ENCODE measurements at places on chromosomes 3 and 15. TPM values are rescaled to one million over a fixed set of nuclear protein-coding genes. Genes with fewer than 3 reads are reported as not detected.
A peak's percentile ranks its signal among the peaks of the same experiment; 100 is the strongest.

GRCh38 chr3:193590088-193590856 is 2.7 kb upstream of the OPA1 start:
- no peak for DNase-seq

- DNase-seq: no peak
Measured at GRCh38 chr3:15382405-15382923, 44.9 kb downstream of the METTL6 start.

- DNase-seq: no peak
Measured at GRCh38 chr15:77409259-77410156, 10.4 kb downstream of the PEAK1 start.

DNA sequence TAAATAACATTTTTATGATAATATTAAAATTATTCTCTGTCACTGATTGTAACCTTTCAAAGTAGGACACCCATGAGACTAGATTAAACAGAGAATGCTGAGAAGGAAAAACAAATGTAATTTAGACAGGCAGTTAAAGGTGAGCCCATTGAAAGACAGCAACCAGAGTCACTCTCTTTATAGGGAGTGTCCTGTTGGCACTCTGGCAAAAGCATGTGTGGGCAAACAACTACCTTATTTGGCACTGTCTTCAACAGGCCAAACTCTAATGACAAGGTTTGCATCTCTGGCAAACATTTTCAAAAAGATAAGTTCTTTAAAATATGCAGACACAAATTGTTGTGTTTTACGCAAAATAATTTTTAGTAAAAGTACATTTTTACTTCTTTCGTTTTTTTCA is 29.8 kb downstream of the NFKBIZ start:
- no peak for DNase-seq

DNA sequence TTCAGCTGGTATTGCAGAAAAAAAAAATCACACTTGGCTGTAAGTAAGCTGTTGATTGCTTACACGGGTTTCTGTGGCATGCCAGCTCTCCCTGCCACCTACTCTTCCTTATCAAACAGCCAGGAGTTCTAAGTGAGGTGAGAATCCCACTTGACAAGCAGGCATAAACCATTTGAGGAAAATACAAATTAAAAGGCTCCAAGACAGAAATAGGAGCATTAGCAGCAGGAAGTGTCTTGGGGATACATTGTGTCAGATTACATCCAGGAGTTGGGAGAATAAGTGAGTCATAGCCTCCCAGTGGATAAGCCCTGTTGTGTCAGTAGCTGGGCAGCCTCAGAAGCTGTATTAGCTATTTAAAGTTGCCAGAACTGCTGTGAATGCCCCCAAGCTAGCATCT is 256.0 kb downstream of the CNTN4 start:
- DNase-seq: no peak

The ADAMTS17 gene
- 2.3 TPM for total RNA-seq

DNA sequence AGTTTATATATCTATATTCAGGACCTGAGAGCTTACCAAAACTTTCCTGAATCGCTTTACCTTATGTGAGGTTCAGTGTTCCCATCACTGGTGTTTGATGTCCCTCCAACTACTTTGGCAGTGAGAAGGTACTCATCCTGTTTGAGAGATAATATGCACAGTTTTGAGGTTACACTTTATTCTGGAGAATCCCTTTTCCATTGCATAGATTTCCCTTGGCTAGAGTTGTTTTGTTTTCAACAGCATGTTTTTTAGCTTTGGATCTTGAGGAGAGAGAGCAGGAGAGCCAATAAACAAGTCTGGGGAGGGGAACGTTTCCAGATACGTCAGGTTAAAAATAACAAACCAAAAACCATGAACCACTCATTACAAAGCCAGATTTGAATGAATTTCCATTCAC is 33.6 kb downstream of the CD200 start:
- no peak for DNase-seq

GRCh38 chr3:123692041-123692440 is 107.2 kb upstream of the HACD2 start:
- no peak for DNase-seq

The C3orf49 gene
- total RNA-seq: not detected

GRCh38 chr3:42510325-42510724 is 7.9 kb downstream of the VIPR1 start:
- DNase-seq: no peak

DNA sequence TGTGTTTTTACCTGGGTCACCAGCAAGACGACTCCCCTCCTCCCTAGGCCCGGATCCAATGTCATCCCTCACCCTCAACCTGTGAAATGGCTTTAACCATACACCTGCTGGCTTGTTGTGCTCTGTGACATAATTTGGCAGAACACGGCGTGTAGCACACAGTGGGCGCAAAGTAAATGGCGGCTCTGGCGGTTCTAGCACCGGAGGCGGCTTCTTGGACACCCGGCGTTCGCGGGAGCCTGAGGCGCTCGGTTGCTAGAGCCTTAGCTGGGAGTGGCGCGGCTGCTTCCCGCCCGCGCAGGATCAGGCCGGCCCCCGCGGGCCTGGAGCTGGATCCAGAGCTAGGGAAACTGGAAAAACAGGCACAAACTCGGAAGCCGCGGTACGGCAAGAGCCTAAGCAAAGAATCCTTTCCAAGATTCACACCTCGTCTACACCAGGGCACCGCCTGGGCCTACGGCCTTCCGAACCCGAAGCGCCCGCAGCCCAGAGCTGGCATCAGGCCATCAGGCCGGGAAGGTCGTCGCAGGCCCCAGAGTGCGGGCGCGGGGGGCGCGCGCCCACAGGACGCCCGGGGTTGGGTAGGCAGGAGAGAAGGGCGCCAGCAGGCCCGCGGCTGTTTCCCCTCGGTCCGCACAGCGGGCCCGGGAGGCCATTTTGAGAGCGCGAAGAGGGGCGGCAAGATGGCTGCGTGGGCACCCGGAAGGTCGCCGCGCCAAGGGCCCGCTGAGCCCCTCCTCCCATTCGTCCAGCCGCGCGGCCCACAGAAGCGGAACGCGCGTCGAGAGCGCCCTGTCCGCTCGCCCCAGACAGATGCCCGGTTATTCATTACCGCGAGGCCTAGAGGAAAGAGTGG is 43.9 kb upstream of the POLG start:
- no peak for DNase-seq

The FILIP1L gene
- 36.2 TPM for total RNA-seq

- DNase-seq: no peak
Measured at GRCh38 chr3:163951397-163951987, 1126.8 kb downstream of the SI start.

DNA sequence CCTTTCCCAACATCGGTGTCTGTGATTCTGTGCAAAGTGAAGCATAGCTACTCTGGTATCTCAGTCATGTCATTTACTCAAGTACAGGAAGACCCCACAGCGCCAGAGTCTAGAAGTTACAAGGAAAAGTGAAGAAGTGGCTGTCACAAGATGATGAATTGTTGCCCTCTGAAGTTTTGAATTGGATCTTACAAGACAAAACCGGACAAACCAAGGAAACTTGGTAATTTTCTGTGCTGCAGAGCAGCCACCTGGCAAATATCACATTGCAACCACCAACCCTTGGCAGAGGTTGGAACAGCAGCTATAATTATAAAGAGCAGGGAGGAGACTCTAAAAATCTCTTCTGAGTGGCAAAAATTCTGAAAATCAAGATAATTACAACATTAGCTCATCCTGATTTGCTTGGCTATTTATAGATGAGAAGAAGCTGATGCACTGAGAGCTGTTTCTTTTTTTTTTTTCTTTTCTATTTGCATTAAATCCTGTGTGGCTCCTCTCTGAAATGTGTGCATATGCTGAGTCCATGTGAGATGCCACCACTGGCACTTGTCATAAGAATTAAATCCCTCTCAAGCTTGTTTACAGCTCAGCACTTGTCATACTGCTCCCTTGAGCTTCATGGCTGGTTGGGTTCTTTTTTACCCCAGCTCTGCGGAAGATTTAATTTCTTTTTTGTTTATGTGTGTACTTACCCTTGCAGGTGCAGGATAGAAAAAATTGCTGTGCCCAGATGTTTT is 68.0 kb upstream of the MNS1 start:
- no peak for DNase-seq

GRCh38 chr3:72738752-72739530 is 109.3 kb downstream of the SHQ1 start:
- peak; percentile 66 for DNase-seq

The SLC2A2 gene
- total RNA-seq: not detected

DNA sequence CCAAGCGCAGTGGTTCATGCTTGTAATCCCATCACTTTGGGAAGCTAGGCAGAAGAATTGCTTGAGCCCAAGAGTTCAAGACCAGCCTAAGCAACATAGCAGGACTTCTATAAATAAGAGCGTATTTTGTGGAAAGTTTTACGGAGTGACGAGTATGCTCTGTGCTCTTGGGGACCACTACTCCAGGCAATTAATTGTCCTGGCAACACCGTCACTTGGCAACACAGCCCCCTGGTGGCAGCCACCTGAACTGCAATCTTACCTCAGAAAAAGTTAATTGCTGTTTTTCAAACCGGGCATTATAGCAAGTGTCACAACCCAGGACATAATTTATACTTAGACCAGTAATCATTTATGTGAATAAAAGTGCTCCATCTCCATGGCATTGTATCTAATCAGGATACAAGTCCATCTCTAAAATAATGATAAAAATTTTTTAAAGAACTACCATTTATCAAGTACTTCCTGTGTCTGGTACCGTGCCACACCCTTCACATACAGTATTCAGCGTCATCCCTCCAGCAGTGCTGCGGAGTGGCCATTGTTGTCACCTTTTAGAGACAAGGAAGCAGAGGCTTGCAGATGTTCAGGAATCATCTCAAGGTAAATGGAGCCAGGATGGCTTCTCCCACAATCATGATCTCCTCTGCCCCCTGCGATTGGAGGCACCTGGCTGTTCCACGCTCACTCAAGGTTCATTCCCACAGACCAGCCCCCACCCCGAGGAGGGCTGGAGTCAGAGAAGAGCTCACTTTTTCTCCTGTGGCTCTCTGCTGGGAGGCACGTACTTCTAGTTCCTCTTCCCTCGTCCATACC is 34.5 kb downstream of the PLA2G4D start:
- peak; percentile 77 for DNase-seq

DNA sequence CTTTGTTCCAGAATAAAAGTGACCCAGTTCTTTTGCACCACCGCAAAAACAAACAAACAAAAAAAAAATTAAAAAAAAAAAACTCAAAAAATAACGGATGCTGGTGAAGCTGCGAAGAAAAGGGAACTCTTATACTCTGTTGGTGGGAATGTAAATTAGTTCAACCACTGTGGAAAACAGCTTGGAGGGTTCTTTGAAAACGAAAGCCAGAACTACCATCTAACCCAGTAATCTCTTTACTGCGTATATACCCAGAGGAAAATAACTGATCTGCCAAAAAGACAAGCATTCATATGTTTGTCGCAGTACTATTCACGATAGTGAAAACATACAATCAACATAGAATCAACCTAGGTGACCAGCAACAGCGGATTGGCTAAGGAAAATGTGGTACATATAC is 298.9 kb upstream of the CBLB start:
- DNase-seq: no peak

GRCh38 chr3:123792473-123793201 is 91.5 kb downstream of the MYLK start:
- no peak for DNase-seq

The CD200R1L gene
- not detected for total RNA-seq

The MOBP gene
- 3.8 TPM for total RNA-seq

The ERC2 gene
- 1.7 TPM for total RNA-seq

- no peak for DNase-seq
Measured at GRCh38 chr3:72180405-72180804, 395.5 kb upstream of the PROK2 start.

The TRIM42 gene
- total RNA-seq: not detected

The NRG4 gene
- 0.27 TPM for total RNA-seq

The C15orf62 gene
- total RNA-seq: 0.49 TPM

- no peak for DNase-seq
Measured at GRCh38 chr15:98952381-98952803, 55.2 kb downstream of the PGPEP1L start.

GRCh38 chr3:10294030-10294586 is 1.4 kb upstream of the GHRL start:
- no peak for DNase-seq

- no peak for DNase-seq
Measured at GRCh38 chr3:22263042-22263441, 512.0 kb upstream of the ZNF385D start.

The COL6A5 gene
- total RNA-seq: not detected

The GLCE gene
- 16.5 TPM for total RNA-seq

- DNase-seq: no peak
Measured at GRCh38 chr15:78565951-78566774, 843 bp downstream of the CHRNA5 start.

DNA sequence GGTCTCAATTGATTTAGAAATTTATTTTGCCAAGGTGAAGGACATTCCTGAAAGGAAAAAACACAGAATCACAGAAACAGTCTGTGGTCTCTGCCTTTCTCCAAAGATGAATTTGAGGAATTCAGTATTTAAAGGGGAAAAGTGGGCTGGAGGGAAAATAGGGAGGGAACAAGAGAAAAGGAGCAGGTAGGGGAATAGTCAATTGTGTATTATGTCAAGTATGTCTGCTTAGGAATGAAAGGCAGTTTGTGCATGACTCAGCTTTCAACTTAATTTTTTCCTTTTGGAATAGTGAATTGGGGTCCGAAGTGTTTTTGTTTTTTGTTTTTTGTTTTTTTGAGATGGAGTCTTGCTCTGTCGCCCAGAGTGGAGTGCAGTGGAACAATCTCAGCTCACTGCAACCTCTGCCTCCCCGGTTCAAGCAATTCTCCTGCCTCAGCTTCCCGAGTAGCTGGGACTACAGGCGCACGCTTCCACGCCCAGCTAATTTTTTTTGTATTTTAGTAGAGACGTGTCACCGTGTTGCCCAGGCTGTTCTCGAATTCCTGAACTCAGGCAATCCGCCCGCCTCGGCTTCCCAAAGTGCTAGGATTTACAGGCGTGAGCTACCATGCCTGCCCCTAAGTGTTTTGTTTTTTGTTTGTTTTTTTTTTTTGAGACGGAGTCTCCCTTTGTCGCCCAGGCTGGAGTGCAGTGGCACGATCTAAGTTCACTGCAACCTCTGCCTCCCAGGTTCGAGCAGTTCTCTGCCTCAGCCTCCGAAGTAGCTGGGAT is 74.1 kb upstream of the MAP4 start:
- DNase-seq: no peak

The KLHL18 gene
- total RNA-seq: 21.0 TPM

DNA sequence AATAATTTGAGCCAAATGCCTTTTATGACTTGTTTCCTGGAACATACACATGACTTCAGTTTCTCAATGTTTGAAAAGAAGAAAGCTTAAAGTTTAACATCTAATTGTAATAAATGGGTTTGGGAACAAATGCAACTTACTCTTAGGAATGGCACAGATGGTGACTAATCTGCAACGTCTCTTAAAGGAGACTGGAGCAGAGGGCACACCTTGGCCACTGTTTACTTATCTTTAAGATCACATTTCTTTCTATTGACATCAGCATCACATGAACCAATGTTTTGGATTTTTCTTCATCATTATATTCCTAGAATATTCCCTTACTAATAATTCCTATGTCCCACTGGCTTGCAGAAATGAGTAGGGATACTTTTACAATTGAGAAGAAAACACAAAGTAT is 229.5 kb downstream of the CHL1 start:
- no peak for DNase-seq

- no peak for DNase-seq
Measured at GRCh38 chr15:45319472-45320214, 58.7 kb downstream of the GATM start.

The ADAMTS7 gene
- 16.6 TPM for total RNA-seq

The CLRN1 gene
- not detected for total RNA-seq

Data from sciatic nerve (tissue), 2 donors.